Fibroblast of skin of scalp (primary cell): ENCODE measurements at places on chromosomes 7 and 10.

DNA sequence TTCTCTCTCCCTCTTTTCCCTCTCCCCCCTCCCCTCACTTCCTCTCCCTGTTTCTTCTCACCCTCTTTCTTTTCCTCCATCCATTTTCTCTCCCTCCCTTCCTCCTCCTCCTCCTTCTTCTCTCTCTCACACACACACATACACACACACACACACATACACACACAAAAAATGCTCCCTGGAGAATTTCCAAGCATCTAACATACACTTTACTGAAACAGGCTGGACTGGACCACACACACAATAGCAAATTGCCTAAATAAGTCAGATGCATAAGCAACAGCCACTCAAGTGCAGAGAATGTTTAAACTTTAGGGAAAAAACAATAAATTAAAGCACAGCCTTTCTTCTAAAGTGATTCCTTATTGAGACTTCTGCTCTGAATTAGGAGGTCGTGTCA lies 267.7 kb downstream of the FGFR2 start:
- DNase-seq: peak; percentile 13

GRCh38 chr7:47094462-47094861 lies 487.4 kb downstream of the TNS3 start:
- DNase-seq: no peak

GRCh38 chr7:2870471-2870931 lies 26.4 kb upstream of the GNA12 start:
- peak; percentile 52 for DNase-seq

DNA sequence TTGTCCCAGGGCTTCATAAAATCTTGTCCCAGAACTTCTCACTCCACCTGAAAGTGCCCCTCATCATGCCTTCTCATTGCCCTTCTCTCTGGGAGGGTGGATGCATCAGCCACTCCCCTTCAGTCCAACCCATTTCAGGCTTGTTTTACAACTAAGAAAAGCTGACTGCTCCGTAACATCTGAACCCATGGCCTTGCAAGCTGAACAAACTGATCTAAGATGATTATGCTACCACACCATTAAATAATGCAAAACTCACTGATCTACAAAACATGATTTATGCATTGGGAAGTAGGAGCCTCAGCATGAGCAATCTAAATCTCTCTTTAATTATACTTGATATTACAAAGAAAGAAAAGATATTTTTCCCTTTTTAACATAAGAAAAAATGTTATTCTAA lies 34.8 kb downstream of the TFPI2 start:
- no peak for DNase-seq

DNA sequence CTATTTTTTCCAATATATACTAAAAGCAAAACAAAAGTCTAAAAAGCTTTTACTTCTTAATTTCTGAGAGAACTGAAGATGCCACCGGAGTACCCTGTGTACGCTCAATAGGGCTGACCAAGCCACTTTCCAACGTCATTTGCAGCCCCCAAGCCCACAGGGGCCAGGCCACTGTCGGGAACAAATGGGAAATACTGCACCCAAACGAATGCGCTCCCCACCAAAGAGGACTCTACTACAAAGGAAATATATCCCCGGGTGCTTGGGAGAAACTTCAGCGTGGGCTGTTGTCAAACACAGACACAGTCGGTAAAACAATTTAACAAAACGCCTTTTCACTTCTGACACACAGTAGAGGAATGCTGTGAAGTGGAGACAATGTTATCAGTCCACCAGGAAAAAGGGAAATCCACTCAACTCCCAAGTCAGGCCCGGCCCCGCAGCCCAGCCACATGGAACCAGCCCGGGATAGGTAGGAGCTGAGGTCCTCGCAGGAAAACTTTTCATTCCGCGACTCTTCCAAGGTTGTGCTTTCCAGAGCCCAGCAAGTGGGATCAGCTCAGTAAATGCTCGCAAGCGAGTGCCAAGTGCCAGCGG lies 1.4 kb downstream of the PARD3 start:
- peak; percentile 48 for DNase-seq

GRCh38 chr10:103649654-103650423 lies 156.3 kb downstream of the NEURL1 start:
- no peak for DNase-seq

DNA sequence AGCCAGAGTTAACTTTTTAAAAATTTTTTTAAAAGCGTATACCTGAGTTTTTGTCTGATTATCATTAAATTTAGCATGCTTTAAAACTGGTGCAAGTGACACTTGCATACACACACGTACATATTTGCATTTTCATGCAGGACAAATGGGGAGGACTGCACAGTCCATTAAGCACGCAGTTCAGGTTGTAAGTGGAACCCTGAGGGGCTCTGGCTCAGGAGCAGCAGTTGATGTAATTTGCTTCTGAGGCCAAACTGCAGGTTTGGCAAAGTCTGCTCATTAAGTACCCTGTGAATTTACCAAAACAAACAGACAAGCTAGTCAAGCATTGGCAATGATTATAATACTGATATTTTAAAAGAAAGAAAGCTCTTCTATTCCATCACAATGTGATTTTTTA lies 215.8 kb upstream of the PFKP start:
- DNase-seq: no peak

GRCh38 chr10:43971981-43972380 lies 323.3 kb upstream of the ZNF32 start:
- DNase-seq: no peak

DNA sequence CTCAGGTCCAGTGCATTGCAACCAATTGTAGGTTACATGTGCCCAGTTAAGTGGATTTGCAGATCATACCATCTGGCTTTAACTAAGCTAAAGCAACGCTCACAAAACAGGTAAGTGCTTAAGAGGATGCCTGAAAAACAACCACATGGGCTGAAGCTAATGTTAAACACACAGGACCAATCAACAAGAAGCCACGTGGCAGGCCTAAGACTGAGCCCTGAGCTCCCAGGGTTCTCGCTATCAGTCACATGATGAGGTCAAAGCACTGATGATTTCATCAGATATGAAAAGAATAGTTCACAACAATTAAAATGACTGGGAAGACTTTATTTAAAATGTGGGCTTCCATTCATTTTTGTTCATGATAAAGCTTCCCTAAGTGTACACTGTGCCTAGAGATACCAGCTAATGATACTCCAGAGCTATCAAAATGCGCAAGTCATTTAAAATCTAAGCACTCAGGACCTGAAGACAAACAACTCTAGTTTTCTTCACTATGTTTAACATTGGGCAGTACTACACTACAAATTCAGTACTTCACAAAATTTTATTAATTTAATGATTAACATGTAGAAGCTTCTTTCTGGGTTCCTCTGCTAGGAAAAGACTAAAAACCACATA lies 90.6 kb downstream of the PIP4K2A start:
- DNase-seq: no peak

DNA sequence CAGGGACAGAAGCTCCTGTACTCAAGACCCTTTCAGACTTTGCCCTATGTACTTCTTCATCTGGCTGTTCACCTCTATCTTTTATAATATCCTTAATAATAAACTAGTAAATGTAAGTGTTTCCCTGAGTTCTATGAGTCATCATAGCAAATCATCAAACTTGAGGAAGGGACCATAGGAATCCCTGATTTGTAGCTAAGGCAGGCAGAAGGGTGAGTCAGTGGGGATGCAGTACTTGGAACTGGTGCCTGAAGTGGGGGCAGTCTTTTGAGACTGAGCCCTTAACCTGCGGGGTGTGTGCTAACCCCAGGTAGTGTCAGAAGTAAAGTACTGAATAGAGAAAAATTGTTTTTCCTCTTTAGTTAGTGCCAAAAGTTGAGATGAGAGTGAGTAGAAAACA lies 6.2 kb upstream of the TMEM243 start:
- DNase-seq: peak; percentile 23

DNA sequence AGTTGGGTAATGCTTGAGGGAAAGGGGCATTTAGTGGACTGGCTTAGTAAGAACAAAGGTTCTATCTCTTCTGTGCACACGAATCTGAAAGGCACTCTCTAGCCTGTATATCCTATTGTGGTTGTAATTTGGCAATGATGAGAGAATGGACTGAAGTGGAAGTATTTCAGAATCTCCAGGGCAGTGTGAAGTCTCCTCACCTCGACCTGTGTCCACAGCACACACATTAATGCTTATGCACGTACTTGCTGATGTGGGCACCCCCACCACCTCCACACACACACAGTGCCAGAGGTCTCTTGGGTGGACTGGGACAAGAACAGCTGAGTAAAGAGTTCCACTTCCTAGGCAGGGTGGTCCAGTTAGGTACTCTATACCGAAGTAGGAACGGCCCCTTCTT lies 6.9 kb downstream of the SMC3 start:
- no peak for DNase-seq

GRCh38 chr10:93710333-93710909 lies 8.0 kb upstream of the FRA10AC1 start:
- no peak for DNase-seq

GRCh38 chr7:37781156-37781555 lies 67.2 kb upstream of the NME8 start:
- DNase-seq: no peak

DNA sequence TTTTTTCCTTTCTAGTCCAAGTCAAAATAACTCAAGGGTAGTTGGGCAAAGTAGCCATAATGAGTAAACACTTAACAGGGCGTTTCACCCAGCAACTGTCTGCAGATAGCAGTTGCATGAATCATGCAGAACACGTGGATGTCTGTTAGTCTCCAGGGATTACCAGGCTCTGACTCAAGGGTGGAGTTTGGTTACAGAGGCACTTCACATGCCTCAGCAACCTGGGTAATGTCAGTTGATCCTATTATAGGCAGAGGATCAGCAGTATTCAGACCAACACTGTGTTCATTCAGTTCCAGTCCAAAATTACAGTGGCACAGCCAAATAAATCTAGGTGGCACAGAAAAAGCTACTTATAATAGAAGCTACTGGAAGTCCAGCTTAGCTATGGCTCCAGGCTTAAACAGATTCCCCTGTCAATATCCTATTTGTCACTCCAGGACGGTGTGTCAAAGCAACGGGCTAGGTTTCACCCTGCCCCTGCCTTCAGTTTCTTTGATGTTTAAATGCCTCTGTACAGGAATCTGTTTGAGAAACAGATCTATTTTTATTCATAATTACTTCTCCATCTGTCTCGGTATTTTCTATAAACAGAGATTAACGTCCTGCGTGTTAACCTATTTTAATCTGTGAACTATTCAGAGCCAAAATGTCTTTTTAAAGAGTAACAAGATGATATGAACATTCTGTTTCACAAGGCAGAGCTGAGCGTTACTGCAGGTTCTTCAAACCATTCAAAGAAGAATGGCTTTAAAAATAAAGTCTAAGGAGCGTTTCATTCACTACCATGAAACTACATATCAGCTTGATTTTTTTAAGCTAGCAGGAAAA lies 162.6 kb upstream of the AKR1E2 start:
- peak; percentile 98 for DNase-seq

GRCh38 chr10:79351332-79351731 lies 4.1 kb downstream of the PPIF start:
- no peak for DNase-seq

DNA sequence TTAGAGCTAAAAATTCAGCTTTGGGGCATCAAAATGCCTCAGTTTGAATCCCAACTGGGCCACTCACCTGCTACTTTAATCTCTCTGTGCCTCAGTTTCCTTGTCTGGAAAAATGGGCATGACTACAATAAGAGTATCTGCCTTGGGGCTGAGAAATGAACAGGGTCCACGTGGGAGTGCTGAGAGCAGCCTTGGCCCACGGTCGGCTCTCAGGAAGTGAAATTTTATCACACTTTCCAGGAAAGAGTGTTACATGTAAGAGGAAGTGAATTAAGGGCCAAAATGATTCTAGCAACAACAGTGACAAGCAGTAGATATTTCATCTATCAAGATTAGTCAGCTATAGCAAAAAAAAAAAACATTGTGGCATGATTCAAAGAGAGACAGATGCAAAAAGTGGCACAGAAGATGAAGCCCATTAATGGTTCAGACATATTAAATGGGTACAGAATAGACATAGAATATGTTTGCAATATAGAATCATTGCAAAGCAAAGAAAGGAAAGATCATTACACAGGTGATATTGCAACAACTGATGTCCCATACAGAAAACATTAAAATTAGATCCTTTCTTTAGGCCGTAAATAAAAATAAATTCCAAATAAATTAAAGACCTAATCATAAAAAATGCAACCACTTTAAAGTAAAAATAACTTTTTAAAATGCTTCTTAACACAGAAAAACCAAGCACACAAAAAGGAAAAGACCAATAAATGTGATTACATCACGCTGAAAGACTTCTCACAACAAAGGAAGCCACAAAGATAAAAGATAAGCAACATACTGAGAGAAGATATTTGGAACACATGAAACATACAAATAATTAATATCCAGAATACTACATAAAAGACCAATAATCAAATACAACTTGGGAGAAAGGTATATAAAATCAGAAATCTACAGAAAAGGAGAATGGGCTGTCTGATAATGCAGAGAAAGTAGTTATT lies 4.3 kb downstream of the TMEM273 start:
- DNase-seq: no peak

DNA sequence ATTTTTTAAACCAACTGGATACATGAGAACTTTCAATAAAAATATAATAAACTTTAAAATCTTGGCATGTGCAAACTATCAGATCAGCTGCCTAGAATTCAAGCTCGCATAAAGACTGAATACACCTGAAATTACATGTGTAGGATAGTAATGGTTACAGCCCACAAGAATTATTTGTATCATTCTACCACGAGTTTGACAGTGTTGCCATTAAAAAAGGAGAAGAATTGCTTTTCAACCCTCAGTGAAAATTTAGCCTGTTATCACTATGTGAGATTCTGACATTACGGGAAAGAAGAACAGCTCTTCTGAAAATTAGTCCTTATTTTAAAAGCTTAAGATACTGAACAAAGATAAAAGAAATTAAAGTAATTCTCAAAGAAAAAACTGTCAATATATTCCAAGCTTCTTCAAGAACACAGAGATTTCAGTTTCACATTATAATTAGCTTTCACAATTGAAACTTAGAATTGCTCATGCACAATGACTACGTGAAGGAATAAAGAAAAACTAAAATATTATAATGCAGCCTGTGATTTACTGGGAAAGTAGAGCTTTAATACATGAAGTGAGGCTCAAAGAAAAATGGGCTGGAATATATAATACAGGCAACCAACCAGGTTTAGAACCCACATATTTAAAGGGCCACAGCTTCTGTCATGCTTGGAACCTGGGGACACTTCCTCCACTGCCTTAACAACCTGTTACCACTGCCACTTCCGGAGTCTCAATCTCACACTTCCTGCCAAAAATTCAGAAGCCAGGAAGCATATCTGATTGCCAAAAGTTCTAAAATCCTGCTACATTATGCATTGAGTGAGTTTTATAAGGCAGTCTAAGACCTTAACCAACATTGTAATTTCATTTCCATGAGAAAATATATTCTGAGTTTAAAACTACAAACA lies 23.2 kb downstream of the TPK1 start:
- DNase-seq: no peak
